ENCODE measurements at places on chromosomes 2 and 18. TPM values are rescaled to one million over a fixed set of nuclear protein-coding genes. Genes with fewer than 3 reads are reported as not detected.

DNA sequence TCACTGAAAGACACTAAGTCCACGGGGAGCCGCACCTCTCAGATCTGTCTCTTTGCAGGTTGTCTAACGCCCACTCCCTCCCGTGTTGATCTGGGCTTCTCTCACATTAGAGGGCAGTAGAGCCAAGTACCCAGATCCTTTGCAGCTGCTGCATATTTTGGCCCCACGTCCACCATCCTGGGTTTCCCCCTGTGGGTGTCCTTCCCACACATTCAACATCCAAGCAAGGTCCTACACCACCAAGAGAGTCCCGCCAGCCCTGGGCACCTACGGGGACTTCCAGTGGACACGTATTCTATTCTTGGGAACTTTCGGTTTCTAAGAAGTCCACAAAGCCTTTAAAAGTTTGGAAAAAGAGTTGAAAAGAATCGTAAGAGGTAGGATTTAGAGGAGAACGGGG, 116.6 kb downstream of the ATL2 start:
- H3K27ac ChIP-seq, result no peak overlapping the region
- H3K4me1 ChIP-seq, result peaks cover 22% of the 10 kb centered on the region
- no peaks in the 10 kb centered on the region for H3K36me3 ChIP-seq
- DNase-seq, result peak; percentile 29

DNA sequence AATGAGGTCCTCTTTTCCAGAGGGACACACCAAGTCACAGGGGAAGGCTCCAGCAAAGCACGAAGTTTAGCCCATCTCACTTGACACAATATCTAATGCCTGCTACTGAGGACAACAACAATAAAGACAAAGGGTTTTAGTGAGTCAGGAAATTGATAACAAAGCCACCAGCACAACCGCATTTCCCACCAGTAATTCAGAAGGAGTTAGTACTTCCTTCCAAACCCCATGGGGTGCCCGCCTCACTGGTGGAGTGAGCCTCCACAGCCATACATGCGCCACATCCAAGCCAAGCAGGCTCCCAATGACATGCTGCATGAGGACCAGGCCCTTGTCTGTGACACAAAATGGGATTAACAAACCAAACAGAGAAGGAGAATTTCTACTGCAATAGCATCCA, 40.1 kb downstream of the MRPL35 start:
- H3K4me3 ChIP-seq, result no peak overlapping the region
- no peak for DNase-seq
- H3K27ac ChIP-seq, result no peak overlapping the region
- peaks cover 2% of the 10 kb centered on the region for H3K27me3 ChIP-seq
- peaks cover 8% of the 10 kb centered on the region for H3K4me1 ChIP-seq
- no peaks in the 10 kb centered on the region for H3K36me3 ChIP-seq

- H3K27ac ChIP-seq, result no peak overlapping the region
- DNase-seq, result no peak
- H3K27me3 ChIP-seq, result no peaks in the 10 kb centered on the region
- no peak overlapping the region for H3K4me3 ChIP-seq
Measured at GRCh38 chr2:38387887-38388286, 10.8 kb upstream of the ATL2 start.

DNA sequence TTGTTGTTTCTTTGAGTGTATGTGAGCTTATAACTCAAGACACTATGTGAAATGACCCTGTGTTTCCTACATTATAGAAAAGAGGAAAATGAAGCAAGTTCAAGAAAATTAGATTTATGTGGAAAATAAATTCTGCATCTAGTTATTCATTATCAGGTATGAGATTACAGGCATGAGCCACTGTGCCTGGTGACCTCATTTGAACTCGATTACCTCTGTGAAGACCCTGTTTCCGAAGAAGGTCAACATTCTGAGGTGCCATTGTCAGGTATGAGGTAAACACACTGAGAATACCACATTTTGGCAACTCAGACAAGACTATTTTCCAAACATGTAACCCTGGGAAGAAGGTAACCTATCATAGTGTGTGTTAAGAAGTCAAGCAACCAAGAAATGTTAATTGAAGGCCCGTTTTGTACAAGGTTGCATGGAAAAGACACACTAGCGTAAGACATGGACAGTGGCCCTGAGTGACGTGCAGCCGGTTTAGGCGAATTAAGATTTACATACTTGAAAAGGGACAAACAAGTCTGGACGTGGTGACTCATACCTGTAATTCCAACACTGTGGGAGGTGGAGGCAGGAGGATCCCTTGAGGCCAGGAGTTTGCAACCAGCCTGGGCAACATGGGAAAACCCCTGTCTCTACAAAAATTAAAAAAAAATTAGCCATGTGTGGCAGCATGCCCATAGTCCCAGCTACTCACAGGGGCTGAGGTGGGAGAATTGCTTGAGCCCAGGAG, 186.6 kb downstream of the NEDD4L start:
- no peaks in the 10 kb centered on the region for H3K4me1 ChIP-seq
- no peaks in the 10 kb centered on the region for H3K36me3 ChIP-seq
- no peak for DNase-seq
- H3K27ac ChIP-seq, result no peak overlapping the region
- H3K27me3 ChIP-seq, result peaks cover 2% of the 10 kb centered on the region

GRCh38 chr2:174554529-174555150, 43.0 kb downstream of the WIPF1 start:
- no peaks in the 10 kb centered on the region for H3K27me3 ChIP-seq
- peaks cover 35% of the 10 kb centered on the region for H3K4me1 ChIP-seq
- peaks cover 9% of the 10 kb centered on the region for H3K36me3 ChIP-seq
- peak overlapping the region; percentile 79 for H3K27ac ChIP-seq
- H3K4me3 ChIP-seq, result no peak overlapping the region
- DNase-seq, result no peak

PSME4 gene
- 44.3 TPM for total RNA-seq
